ENCODE measurements at places on chromosomes 3 and 15. TPM values are rescaled to one million over a fixed set of nuclear protein-coding genes. Genes with fewer than 3 reads are reported as not detected.
A peak's percentile ranks its signal among the peaks of the same experiment; 100 is the strongest.

DNA sequence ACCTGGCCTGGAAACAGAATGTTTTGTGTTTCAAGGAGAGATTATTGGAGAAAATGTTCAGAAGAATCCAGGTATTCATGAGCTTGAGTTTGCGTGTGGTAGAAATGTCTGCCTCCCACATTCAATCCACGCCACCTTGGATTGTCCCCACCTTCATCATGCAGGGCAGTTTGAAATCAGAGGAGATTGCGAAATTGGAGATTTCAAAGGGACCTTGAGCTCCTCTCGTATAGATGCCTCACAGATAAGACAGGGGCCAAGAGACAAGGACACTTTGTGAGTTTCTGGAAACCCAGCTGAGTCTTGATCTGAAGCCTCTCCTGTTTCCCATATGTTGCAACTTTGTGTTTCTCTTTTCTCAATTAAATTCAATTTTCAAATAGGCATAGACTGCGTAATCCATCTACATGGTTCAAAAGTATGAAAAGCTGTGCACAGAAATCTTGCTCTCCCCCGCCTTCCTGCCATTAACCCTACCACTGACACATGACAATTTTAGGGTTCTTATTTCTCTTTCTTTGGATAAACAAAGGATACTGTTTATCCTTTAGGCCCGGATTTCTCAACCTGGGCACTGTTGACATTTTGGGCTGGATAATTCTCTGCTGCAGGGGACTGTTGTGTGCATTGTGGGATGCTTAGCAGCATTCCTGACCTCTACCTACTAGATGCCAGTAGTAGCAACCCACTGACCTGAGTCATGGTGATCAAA lies 53.8 kb downstream of the CMTM8 start:
- no peak for DNase-seq

GRCh38 chr3:106530367-106530766 lies 661.6 kb upstream of the CBLB start:
- no peak for DNase-seq

- no peak for DNase-seq
Measured at GRCh38 chr3:33642806-33643205, 75.2 kb downstream of the CLASP2 start.

DNA sequence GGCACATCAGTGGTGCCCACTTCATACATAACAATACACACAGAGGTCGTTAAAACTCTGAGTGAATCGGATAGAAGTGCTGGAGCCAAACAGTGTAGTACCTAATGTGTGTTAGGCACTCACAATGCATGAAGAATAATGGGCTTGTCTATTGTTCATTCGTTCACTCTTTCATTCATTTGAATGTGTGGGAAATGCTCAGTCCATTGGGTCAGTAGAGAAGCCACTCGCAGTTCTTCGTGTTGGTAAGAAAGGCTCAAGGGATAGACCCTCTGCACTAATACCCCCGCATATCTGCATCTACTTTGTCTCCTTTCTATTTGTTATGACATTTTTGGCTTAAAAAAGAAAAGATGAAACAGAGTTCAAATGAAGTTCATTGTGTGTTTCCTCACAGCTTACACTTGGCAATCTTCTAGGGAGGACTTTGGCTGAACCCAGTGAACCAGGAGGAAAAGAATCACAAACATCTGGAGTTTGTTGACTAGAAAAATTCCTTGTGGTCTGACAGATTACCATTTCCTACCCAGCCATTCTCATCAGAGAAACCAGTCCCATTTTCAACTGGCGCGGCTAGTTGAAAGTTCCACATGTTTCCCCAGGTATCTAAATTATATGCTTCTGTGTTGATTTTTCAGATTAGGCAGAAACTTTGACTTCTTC lies 32.8 kb upstream of the MFSD1 start:
- DNase-seq = peak; percentile 98

DNA sequence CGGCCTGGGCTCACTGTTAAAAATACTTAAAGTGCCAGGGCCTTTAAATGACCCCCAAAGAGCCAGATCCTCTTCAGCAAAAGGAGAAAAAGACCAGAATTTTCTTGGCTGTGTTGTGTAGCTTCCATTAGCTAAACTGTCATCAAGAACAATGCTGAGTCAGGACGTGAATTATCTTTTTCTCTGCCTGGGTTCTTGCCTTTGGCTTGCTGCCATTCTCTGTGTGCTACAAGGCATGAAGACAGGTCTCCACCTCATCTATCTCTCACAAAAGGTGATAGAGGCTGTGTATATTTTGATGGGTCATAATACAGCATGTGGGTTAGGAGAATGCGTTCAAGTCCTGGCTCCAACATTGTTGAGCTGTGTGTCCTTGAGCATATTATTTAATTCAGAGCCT lies 52.4 kb upstream of the SELENOK start:
- no peak for DNase-seq

DNA sequence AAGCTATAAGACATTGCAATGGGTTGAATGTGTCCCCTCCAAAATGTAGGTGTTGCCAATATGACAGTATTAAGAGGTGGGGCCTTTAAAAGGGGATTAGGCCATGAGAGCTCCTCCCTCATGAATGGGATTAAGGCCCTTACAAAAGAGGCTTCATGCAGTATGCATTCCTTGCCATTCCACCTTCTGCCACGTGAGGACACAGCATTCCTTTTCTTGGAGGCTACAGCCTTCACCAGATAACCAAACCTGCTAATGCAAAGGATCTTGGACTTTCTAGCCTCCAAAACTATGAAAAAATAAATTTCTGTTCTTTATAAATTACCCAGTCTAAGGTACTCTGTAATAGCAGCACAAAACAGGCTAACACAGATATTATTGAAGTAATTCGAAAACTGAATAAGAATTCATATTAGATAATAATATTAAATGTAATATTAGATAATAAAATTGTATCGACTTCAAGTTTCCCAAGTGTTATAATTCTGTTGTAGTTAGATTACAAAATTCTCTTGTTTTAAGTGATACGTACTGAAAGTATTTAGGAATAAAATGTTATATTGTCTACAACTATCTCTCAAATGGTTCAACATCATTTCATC lies 29.4 kb upstream of the ATP8B4 start:
- peak; percentile 73 for DNase-seq

GRCh38 chr3:23761440-23761896 lies 44.3 kb upstream of the UBE2E1 start:
- DNase-seq = peak; percentile 27

DNA sequence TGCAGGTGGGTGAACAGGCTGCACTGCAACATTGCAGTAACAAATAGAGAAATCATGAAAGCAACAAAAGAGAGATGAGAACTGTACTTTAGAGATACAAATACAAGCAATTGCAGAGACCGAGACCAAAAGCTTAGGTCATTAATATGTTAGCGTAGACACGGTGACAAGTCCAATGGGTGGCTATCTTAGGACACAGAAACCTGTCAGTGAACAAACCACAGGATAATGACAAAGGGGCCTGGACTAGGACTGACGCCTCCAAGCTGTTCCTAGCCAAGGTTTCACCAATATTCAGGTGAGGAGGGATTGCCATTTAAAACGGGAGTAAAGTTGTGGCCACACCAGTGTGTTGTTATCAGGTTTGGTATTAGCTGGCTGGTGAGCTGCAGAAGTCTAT lies 41.7 kb upstream of the BLM start:
- DNase-seq = no peak

DNA sequence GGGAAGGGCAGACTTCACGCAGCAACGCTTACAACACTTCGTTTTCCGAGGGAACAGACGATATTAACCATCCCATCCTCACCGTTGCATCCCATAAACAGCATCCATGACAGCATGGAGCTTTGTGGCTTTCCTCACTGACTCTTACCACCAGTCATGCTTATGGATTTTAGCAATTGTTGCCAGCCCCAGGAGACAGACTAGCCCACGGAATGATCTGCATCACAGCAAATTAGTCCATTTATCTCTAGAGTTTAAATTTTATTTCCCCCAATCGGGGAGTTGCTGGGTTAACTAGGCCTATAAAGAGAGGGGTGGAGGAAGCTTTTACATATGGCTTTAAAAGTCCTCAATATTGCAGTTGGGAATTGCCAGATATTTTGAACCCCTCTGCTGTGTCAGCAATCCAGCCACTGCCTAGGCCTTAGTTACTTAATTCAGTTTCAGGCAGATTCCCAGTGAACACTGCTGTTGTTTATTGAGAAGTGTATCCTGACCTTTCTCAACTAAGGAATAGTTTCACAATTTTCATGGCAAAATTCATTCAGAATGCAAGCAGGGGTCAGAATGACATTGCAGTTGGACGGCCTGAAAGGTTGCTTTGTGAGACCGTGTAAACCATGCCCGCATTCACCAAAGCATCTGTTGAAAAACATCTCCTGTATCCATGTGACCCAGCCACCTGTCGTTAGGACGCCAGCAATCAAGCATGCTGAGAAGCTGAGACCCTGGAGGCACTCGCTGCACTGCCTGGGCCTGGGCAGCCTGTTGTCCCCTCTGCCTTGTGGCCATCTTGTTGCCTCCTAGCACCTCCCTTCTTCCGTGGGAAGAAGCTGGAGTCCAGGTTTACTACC lies 397.4 kb upstream of the TPM1 start:
- DNase-seq = peak; percentile 31

GRCh38 chr15:70197945-70198361 lies 100.2 kb upstream of the TLE3 start:
- DNase-seq = no peak

DNA sequence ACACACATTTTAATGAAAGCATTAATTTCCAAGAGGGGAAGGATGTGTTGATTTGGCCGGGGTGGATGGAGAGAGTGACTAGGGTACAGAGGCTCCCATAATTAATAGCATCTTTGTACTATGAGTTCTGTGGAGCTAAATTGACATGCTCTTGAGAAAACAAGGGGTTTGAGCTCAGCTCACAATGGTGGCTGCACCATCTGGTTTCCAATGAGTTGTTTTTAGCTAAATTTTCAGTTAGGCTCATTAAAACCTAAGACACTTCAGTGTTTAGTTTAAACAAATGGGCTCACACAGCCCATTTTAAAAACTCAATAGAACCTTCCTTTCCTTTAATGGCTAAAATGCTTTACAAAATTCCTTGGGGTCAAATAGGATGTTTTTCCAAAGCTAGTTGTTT lies 199.7 kb downstream of the TNIK start:
- no peak for DNase-seq

GJD2 gene
- not detected for total RNA-seq

GOLGA6A gene
- not detected for total RNA-seq

GREM1 gene
- 364 TPM for total RNA-seq

SLC51B gene
- total RNA-seq = 0.51 TPM

Measured in fibroblast of lung (primary cell).